ENCODE measurements at places on chromosomes 16 and 17. TPM values are rescaled to one million over a fixed set of nuclear protein-coding genes. Genes with fewer than 3 reads are reported as not detected.

GRCh38 chr16:57113042-57113453 lies 20.7 kb downstream of the CPNE2 start:
- DNase-seq: peak; percentile 77

DNA sequence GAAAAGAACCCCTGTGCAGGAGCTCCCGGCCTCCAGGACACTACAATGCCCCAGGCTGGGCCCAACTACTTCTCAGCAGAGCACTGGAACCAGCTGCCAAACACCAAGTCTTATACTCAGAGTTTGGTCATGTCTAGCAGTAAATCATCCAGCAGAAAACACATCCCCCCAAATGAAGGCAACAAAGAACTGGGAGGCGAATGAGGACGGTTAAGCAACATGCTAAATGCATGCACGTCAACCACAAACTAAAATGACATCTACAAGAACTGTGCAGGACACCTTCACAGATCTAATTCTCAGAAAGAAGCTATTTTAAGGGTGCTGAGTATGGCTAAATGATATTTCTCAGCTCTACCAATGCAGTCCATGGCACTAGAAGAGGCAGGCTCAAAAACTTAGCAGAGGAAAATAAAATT lies 7.6 kb upstream of the IRX5 start:
- DNase-seq: no peak

DNA sequence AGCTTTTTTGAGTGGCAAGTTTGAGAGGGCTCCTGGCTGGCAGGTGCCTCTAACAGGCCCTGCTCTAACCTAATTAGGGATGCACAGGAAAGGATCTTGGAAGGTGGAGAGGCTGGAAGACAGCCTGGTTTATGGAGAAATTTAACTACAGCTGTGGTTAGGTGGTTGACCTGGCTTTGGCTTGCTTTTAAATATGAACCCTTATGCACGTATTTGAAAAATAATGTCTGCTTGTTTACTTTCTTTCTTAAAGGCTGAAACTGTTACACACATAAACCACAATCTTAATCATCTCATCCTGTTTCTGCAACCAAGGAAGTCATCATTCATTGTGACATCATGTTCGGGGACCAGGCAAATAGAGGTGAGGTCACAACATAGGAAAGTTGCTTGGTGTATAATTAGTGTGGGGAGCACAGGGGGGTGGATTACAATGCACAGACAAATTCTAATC lies 23.1 kb upstream of the DHRS13 start:
- peak; percentile 84 for DNase-seq

DNA sequence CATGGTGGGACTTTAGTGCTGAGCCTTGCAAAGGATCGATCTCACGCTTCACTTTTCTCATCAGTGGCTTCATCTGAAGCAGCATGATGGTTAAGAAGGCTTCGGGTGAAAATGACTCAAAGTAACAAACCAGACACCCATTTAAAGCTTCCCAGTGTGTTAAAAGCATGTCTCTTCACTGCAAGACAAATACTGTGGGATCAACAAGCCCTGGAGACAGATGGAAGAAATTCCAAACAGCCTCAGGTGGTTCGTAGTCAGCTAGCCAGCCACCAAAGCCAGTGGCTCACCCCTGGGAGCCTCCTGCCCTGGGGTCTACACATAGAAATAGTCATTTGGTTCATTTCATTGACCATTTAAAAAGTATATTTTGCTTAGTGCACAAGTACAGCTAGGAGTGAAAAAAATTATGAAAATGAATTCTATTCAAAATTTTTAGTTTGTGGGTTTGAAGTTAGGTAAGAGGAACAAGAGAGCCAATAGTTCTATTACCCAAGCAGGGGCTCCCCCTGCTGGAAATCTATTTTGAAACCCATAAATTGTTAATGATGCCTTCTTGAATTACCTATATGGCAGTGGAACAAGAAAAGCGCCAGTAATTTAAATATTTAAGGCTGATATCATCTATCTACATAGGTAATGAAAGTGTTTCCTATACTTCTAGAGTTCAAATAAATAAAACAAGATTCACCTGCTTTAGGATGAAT lies 51.6 kb downstream of the PMP22 start:
- DNase-seq: no peak

DNA sequence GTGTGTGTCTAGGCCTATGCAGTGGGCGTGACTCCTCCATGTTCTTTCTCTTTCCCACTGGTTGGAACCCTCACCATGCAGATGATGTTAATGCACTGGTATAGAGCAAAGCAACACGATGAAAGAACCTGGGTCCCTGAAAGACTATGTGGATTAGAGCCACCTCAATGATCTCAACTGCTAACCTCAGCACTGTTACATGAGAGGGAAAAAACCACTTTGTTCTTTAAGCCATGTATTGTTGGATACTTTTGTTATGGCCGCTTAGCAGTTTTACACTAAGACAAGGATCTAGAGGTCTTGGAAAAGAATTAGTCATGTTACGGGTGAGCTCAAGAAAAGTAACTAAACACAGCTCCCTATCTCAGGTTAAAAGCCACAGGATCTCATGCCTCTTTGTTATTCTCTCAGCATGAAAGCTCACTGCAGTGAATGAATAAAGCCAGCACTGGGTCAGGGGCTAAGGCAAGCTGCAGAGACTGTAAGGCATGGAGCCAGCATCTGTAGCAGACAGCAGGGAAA lies 56.6 kb upstream of the RBBP6 start:
- DNase-seq: no peak

TBC1D3G gene
- not detected for total RNA-seq

DNA sequence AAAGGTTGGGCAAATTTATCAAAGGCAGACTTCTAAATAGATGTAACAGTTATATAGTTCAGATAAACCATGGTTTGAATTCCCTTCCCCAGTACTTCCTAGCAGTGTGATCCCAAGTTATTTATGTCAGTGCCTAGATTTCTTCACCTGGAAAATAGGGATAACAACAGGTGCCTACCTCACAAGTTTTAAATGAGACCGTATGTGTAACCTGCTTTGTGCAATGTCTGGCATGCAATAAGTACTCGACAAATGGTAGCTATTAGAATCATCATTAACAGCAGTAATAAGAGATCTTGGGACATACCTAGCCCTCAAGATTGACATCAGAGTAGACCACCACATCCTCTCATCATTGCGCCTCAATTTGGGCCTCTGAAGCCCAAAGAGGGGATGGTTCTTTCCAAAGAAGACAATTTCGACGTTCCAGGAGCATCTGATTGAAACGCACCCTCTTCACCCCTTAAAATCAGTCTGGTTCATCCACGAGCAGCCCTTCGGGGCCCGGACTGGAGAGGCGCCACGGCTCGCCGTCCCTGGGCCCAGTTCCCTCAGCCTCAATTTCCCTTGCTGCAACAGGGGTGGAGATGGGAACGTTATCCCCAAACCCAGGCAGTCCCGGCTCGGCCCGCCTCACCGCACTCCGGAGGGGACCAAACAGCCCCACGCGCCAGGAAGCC lies 541 bp downstream of the ACACA start:
- peak; percentile 47 for DNase-seq

DNA sequence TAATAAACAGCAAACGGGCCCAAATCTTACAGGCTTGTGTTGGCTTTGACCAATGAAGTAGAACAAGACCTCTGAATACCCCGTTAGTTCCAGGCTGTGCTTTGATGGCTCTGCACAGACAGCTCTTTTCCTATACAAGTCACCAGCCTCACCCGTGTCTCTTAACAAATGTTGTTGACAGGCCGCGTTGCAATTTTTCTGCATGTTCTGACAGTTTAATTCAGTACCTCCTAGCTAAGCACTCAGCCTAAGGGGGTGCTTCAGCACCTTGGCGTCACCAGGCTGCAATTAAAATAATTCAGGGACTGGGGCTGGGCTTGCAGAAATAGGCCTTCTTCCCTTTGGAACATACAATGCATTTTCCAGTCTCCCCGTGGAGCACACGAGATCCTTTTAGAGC lies 500.1 kb downstream of the MAF start:
- DNase-seq: no peak

DNA sequence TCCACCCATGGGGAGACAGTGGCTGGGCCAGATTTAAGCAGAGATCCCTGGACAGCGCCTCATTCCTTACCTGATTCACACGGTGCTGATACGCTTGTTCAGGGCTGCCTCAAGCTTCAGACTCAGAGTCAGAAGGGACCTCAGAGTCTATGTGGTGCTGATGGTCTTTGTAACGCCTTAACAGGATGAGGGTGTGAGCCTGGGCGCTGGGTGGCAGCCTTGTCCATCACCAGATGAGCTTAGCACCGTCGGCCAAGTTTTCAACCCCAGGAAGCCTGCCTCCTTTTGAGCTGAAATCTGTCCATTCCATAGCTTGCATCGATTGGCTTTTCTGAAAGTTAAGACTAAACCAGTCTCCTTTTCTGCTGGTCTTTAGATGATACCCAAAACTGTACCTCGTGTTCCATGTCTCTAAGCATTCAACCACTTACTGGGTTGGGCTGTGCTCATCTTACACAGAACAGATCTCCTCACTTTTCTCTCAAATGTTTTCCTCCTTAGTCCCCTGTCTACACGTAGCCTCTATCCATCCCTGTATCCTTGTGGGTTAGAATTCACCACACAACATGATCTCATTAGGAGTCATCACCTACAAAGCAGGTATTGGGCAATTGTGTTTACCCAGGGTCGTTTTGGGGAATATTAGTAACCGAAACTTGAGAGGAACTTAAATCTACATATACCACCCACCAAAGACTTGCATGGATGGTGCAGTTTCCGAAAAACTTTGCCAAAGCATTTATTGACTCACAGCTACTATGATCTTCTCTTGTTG lies 573.4 kb downstream of the CDH13 start:
- peak; percentile 4 for DNase-seq

- no peak for DNase-seq
These were observed 147.4 kb downstream of the TMEM132E start for GRCh38 chr17:34726536-34727384.

DNA sequence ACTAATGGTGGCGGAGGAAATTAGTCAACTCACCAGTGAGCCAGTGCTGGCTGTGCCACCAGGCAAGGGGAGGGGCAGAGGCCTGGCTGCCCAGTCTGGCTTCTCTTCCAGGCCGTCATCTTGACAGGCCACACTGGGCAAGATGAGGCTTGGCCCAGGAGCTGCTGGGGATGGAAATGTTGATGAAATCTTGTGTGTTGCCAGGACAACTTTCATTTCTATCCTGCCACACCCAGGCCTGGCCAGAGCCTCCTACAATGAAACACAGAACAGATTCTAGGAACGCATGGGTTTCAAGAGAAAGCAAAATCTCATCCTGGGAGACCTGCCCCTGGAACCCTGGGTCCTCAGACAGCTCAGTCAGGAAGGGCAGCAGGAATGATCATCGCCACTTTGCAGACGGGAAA lies 9.3 kb downstream of the HEXIM2 start:
- DNase-seq: peak; percentile 90

FOXN1 gene
- total RNA-seq: not detected

GRCh38 chr16:88866151-88866920 lies at the start of gene PABPN1L:
PABPN1L (minus strand) TSS chr16:88866660; CDS start chr16:88866606, 54 bp downstream.
- DNase-seq: no peak

OR4D1 gene
- total RNA-seq: not detected

NHERF2 gene
- total RNA-seq: 3.5 TPM

DNA sequence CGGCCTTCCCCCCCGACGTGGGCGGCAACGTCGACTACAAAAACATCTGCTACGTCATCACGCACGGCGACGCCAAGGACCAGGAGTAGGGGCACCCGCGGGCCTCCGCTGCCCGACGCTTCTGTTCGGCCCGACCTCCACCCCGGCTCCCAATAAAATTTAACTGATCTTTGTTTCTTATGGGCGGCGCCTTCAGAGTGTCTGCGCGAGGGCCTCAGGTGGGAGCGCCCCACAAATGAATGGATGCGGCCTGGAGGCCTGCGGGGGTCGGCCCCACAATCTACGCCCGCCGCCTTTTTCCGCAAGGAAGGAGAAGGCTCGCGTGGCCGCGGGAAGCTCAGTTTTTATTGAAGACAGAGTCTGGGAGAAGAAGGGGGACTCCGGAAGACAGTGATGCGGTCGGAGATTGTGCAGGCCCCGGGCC lies 3.2 kb downstream of the MYL11 start:
- peak; percentile 70 for DNase-seq

GRCh38 chr16:85236818-85237150 lies 124.5 kb upstream of the CIBAR2 start:
- no peak for DNase-seq

DNA sequence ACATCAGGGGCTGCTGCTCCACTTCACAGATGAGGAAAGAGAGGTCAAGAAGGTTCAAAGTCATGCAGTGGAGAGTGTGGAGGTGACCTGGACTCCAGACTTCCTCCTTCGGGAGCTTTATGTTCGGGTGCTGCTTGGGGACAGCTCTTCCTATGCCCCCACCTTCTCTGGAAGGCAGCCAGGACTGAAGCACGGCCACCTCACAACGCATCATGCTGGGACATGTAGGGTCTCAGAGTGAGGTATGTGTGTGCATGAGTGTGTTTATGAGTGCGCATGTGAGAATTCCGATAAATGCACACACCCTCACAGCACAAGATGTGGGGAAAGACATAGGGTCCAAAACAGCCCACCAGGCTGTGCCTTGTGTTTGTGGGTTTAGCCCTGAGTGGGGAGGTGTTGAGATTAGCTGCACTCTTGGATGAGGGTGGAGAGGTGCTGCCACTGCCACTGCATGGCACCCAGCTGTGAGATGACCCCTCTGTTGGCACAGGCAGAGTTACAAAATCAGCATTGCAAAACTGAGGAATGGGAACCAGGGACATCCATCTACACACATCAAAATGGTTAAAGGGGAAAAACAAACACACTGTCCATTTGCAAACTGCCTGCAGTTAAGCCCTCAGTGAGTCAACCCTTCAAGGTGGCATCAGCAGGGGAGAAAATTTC lies 367.4 kb downstream of the SEC14L1 start:
- DNase-seq: no peak

- DNase-seq: no peak
These were observed 697.9 kb upstream of the SOX9 start for GRCh38 chr17:71422968-71423367.

CDH5 gene
- total RNA-seq: 0.87 TPM

LDHD gene
- 4.2 TPM for total RNA-seq

DNA sequence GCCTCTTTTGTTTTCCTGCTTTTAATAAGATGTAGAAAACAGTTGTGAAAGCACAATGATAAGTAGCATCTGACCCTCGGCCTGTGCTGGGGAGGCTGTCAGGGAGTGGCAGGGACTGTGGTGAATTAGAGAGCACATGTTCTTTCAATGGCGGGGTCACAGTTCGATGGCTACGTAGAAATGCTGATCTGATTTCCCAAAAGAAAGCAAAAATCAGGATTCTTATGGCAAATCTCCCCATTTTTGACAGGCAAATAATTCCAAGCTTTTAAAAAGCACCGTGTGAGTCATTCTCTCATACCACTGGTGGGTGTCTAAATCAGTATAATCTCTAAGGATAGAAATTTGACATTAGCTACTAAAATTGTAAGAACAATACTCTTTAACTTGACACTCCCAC lies 4.2 kb upstream of the MAPK7 start:
- no peak for DNase-seq

DNA sequence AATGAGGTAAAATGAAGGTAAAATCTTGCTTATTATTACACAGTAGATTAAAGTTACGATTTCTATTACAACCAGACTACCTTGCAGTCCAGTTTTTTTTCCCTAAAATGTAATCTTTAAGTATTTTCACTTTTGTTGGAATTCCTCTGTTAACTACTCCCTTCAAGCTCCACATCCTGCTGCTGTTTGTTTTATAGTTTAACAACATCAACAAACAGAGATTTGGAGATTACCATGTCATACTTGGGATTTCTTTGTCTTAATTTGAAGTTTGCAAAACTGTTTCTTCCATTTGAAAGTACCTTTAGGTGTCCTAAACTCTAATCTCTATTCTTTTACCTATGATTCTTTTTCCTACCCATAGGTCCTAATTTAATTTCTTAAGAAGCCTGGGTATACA lies 83.3 kb downstream of the ABHD15 start:
- DNase-seq: no peak

OR1A1 gene
- total RNA-seq: not detected

Measured in renal cortical epithelial cell (primary cell).